ENCODE measurements at places on chromosomes 11 and 22. TPM values are rescaled to one million over a fixed set of nuclear protein-coding genes. Genes with fewer than 3 reads are reported as not detected.

The SPON1 gene
- 12.6 TPM for polyA plus RNA-seq

The FAM181B gene
- polyA plus RNA-seq, result under 0.01 TPM

The MS4A3 gene
- polyA plus RNA-seq, result not detected

DNA sequence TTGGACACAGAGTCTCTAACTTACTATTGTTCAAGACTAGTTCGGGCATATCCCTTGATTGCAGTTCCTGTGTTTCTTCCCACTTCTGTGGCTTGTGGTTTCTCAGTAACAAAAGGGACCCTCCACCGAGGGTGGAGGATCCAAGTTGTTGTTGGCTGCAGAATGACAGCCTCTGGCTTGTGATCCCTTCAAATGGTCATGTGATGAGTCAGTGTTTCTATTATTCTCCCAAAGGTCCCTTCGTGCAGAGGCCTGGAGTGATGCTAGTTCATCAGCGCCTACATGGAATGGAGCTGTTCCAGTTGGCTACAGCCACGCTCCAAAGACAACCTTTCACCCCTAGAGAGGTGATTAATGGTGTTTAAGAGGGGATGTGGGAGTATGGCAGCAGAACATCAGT is 2.6 kb upstream of the VWCE start:
- DNase-seq, result peak; percentile 78
